Inflammatory macrophage (primary cell): ENCODE measurements at places on chromosomes 13 and 19.
A peak's percentile ranks its signal among the peaks of the same experiment; 100 is the strongest.

- DNase-seq = peak; percentile 6
Measured at GRCh38 chr13:112690283-112690929, 568 bp downstream of the ATP11A start.

- DNase-seq = no peak
Measured at GRCh38 chr13:32278426-32278825, 36.7 kb downstream of the ZAR1L start.

GRCh38 chr13:23725922-23726321 lies 155.7 kb downstream of the TNFRSF19 start:
- no peak for DNase-seq

GRCh38 chr19:55661826-55662225 lies 7.0 kb downstream of the U2AF2 start:
- no peak for DNase-seq
